ENCODE measurements at places on chromosomes 2 and 18.

DNA sequence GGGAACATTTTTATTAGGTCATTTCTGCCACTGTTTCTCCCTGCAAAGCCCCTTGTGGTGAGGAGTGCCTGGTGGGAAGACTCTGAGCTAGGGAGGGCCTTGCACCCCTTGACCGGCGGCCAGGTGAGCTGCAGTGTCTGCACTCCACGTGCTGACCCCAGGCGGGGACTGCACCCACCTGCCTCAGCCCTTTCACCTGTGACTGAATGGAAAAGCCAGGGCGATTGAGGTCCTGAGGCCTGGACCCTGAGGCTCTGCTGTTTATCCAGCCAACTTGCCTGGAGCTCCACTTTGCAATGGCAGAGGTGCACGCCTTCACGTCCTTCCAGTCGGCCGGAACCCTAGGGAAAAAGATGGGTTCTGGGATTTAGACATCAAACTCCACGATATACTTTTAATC is 53.1 kb downstream of the TMEM18 start:
- DNase-seq: no peak

DNA sequence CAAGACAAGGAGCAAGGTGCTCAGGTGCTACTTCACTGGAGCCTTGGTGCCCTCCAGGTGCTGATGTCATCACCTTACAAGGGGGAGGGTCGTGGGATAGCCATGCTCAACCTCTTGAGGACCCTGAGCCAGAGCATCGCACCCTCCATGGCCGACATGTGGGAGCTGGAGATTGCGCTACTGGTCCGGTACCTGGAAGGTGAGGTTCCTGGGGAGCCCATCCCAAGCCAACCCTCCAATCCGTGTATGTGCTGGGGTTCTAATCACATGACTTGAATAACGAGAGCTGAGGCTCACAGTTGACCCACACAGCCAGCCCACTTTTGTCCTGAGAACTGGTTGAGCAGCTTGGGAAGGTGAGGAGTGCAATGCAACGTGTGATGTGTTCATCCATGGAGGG is 25.9 kb downstream of the MROH2A start:
- DNase-seq: no peak

GRCh38 chr18:76209597-76209996 is 285.4 kb downstream of the ZNF516 start:
- DNase-seq: no peak

- DNase-seq: no peak
Observed at GRCh38 chr2:129587426-129588064, 391.9 kb upstream of the RAB6C start.

GRCh38 chr18:79774111-79774510 is 23.6 kb upstream of the KCNG2 start:
- no peak for DNase-seq

- no peak for DNase-seq
Observed at GRCh38 chr18:13712400-13713131, 13.8 kb downstream of the FAM210A start.

Data from T follicular helper cell (primary cell).